ENCODE measurements at places on chromosomes 2 and 18.

DNA sequence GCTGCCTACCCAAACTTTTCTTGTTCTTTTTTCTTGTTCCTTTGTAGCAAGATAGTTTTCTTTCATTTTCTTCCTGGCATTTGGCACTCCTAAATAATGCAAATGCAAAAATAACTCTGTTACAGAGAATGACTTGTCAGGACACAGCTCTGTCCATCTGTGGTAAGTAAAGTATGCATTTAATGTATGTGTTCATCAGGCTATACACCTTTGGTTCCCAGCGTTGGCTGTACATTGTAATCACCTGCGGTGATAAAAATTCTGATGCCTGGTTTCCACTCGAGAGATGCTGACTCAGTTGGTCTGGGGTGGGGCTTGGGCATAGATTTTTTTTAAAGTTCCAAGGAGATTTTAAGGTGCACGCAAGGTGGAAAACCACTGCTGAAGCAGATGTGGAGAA lies at the start of gene SERPINB13:
SERPINB13 (plus strand) TSS at position 378 of the 400 bp plus-strand sequence. CDS start 1,325 bp downstream, outside the sequence.
- DNase-seq: no peak

DNA sequence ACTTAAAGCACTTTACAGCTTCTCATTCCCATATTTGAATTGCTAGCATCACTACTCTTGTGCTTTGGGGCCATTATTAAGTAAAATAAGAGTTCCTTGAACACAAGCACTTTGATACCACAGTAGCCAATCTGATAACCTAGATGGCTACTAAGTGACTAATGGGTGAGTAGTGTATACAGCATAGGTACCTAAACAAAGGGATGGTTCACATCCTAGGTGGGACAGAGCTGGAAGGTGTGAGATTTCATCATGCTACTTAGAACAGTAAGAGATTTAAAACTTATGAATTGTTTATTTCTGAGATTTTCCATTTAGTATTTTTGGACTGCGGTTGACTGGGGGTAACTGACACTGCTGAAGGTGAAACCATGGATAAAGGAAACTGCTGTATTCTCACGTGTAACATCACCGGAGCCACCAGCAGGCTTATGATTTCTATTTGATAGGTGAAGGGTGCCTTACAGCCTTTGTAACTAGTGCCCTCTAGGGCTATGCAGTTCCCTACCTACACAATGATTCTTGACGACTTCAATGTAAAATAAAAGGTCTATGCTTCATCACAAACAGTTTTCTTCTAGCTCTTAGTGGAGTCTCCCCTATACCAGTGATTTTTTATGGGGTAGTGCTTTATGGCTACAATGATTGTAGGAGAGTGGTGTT lies 22.1 kb upstream of the CRIM1 start:
- DNase-seq: no peak

- DNase-seq: no peak
These were observed 51.0 kb upstream of the CNGA3 start for GRCh38 chr2:98295275-98295674.

DNA sequence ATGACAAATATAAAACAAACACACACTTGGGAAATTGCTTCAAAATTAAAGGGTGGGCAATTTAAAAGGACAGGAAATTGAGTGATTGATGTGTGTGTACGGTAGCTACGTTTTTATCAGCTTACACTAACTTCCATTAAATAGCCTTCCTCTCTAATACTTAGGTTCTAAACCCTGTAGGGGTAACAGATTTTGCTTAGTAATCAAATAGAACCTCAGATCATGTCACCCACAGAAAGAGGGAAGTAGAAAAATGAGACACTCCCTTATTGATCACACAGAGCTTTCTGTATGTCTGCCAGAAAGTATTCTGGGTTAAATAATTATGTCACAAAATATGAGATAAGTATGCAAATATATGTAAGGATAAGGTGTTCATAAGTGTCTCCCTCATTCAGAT lies 93.3 kb downstream of the ICA1L start:
- DNase-seq: no peak

DNA sequence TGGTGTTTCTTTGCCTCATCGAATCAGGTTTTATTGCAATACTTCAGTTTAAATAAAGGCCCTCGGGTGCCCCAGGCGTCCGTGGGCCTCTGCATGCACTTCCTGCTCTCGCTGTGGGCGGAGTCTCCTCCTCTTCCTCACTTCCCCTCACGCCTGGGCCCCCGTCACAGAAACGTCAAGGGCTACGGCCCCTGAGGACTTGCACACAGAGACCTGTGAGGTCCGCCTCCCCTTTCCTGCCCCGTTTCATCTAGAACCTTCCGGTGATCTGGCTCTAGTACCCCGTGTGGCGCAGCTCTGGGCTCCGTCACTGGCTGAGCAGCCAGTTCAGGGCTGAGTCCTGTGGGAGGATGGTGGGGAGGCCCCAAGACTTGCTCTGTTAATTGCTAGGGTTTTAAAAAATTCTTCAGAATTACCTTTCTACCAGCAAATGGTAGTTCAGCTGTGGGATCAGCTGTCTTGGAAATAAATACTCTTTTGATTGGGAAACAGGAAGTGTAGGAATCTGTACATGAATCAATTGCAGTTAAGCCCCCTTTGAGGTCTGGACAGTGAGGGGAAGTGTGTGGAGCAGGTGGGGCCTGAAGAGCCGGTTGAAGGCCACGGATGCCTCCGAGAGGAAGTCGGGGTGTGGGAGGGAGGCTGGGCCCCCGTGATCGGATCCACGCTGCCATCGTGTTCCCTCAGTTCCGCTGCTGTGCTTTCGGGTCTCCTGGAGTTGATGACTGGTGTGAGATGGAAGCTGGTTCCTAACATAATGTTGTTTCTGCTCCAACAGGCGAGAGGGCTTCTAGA lies 10.2 kb downstream of the NFATC1 start:
- no peak for DNase-seq

DNA sequence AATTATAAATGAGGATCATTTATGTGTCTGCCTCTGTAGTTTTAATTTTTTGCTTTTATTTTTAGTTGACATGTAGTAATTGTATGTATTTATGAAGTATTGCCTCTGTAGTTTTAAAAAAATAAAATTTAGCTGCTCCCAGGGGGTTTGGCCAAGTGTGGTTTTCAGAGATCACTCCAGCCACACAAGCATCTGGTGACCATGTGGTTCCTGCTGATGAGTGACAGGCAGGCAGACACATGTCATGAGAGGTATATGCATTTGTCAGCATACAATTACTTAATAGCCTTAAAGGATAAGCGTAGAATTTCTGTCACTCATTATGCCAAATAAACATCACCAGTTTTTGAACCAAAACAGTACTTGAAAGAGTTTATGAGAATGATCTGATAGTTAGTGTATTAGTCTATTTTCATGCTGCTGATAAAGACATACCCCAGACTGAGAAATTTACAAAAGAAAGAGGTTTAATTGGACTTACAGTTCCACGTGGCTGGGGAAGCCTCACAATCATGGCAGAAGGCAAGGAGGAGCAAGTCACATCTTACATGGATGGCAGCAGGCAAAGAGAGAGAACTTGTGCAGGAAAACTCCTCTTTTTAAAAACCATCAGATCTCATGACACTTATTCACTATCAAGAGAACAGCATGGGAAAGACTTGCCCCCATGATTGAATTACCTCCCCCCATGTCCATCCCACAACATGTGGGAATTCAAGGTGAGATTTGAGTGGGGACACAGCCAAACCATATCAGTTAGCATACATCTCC lies 29.6 kb downstream of the MREG start:
- no peak for DNase-seq

GRCh38 chr2:211408483-211408891 lies 852.1 kb downstream of the CPS1 start:
- peak; percentile 92 for DNase-seq

DNA sequence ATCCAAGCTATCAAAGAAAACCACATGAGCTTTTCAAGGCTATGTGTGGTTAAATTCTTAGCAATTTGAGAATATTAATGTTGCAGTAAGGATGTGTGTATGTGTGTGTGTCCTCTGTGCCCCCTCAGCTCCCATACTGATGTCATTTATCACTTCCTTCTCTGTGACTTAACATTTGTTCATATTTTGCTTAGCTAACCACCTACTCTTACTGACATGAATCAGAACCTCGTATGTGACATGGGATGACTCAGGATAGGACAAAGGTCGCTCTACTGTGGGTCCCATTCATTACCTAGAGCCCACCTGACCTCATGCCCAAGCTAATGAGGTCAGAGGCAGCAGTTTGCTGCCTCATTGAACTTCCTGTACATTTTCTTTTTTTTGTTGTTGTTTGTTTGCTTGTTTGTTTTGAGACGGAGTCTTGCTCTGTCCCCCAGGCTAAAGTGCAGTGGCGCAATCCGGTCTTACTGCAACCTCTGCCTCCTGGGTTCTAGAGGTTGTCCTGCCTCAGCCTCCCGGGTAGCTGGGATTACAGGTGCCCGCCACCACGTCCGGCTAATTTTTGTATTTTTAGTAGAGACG lies 36.3 kb downstream of the MOGAT1 start:
- DNase-seq: peak; percentile 12

DNA sequence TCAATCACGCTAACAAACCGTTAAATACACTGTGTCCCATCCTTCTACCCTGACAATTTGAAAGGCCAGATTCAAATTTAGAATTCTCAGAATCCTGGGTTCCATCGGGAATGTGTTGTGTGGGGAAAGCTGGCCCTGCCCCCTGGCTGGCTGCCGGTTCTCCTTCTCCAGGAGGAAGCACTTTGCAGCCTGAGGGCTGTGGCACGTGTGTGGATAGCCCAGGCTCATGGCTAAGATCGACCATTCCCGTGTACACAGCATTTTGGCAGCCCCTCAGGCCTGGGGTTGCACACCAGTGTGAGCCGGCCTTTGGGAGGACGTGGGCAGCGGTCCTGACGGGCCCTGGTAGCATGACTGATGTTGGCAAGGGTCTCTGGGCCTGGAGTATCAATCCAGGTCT lies 51.0 kb upstream of the ROCK2 start:
- no peak for DNase-seq

- no peak for DNase-seq
These were observed 105.7 kb upstream of the SEC11C start for GRCh38 chr18:59033974-59034373.

- DNase-seq: no peak
These were observed 7.1 kb downstream of the KCNE4 start for GRCh38 chr2:223058952-223059716.

DNA sequence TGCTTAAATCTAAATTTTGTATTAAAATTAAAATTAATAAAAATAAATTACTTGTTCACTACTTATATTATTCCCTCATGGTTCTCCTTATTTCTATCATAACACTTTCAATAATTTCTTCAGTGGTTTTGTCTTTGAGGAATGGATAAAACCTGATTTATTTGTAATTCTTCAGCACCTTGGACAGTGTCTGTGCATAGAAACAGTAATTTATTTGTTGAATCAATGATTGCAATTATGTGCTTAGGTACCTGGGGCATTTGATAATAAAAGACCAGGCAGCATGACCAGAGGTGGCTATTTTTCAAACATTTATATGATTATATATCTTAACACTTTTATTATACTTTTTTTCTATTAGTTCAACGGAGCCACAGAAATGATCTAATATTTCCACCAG lies 1062.7 kb downstream of the DSC3 start:
- no peak for DNase-seq

DNA sequence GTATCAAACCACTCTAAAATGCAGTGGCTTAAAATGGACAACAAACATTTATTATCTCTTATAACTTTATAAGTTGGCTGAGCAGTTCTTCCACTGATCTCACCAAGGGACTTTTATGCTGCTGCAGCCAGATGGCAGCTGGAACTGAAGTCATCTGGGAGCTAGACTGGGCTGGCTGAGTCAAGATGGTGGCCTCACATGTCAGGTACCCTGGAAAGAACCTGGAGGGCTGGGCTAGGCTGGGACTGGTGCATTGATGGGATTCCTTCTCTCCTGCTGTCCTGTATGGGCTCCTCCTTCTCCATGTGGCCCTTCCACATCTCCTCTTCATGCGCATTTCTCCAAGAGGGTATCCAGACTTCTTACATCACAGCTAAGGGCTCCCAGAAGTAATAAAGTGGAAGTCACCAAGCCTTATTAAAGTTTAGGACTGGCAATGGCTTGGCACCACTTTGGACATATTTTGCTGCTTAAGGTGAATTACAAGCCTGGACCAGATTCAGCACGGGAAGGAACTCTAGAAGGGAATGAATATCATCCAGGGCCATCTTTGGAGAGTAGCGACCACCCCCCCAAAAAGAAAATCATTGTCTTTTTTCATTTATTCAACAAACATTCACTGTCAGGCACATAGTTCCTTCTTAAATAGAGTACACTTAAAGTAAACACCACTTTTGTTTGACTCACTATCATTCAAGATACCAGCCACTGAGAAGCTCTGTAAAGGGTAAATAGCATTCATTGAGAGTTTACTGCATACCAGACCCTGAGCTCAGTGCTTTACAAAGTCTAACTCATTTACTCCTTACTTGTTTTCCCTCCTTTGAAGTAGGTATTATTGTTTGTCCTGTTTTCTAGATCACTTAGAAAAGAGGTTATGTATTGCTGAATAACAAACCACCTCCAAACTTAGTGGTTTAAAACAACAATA lies 138.0 kb downstream of the ZFP36L2 start:
- peak; percentile 14 for DNase-seq

GRCh38 chr18:55116863-55117262 lies 157.6 kb upstream of the CCDC68 start:
- DNase-seq: no peak

DNA sequence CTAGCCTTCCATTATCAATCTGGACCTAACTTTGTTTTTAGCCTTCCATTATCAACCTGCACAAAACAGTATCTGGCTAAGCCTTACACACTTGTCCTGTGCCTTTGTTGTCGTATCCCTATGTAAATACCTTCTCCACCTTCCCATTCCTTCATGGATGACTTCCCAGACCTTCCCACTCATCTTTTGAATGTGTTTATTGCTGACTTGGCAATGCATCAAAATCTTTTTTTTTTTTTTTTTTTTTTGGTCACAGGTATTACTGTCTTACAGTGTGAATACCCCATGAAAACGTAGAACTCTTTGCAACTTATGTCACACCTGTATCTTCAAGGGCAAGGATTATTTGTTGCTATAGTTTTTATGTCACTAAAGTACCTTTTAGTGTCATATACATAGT lies 25.7 kb downstream of the RPE start:
- no peak for DNase-seq

DNA sequence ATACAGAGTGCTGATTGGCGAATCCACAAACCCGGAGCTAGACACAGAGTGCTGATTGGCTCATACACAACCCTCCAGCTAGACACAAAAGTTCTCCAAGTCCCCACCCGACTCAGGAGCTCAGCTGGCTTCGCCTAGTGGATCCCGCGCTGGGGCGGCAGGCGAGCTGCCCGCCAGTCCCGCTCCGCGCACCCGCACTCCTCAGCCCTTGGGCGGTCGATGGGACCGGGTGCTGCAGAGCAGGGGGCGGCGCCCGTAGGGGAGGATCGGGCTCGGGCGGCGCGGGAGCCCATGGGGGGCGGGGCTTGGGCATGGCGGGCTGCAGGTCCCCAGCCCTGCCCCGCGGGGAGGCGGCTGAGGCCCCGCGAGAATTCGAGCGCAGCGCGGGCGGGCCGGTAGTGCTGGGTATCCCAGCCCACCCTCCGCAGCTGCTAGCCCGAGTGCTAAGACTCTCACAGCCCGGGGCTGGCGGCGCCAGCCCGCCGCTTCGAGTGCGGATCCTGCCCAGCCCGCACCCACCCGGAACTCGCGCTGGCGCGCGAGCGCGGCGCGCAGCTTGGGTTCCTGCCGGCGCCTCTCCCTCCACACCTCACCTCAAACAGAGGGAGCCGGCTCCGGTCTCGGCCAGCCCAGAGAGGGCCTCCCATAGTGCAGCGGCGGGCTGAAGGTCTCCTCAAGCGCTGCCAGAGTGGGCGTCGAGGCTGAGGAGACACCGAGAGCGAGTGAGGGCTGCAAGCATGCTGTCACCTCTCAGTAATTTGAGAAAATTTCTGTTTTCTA lies 75.5 kb upstream of the ATP5MC3 start:
- no peak for DNase-seq

- DNase-seq: no peak
These were observed 36.2 kb upstream of the RHOB start for GRCh38 chr2:20410556-20411277.

Data from kidney glomerular epithelial cell (primary cell).